Right lobe of liver (tissue), 6 donors: ENCODE measurements at places on chromosomes 1 and 21.

- H3K36me3 ChIP-seq, result no peaks in the 10 kb centered on the region
- H3K4me1 ChIP-seq, result no peaks in the 10 kb centered on the region
- no peak overlapping the region for H3K4me3 ChIP-seq
- no peak overlapping the region for H3K27ac ChIP-seq
- DNase-seq, result no peak
Measured at GRCh38 chr1:70617728-70618127, 206.7 kb downstream of the CTH start.

- H3K4me3 ChIP-seq, result no peak overlapping the region
- H3K27me3 ChIP-seq, result no peaks in the 10 kb centered on the region
- H3K4me1 ChIP-seq, result no peaks in the 10 kb centered on the region
- DNase-seq, result no peak
- no peak overlapping the region for H3K27ac ChIP-seq
Measured at GRCh38 chr1:181257117-181257516, 168.6 kb downstream of the IER5 start.

GRCh38 chr1:107264007-107264406, 123.2 kb downstream of the NTNG1 start:
- no peak overlapping the region for H3K27ac ChIP-seq
- no peaks in the 10 kb centered on the region for H3K27me3 ChIP-seq
- no peak for DNase-seq
- H3K4me1 ChIP-seq, result no peaks in the 10 kb centered on the region
- H3K36me3 ChIP-seq, result no peaks in the 10 kb centered on the region

DNA sequence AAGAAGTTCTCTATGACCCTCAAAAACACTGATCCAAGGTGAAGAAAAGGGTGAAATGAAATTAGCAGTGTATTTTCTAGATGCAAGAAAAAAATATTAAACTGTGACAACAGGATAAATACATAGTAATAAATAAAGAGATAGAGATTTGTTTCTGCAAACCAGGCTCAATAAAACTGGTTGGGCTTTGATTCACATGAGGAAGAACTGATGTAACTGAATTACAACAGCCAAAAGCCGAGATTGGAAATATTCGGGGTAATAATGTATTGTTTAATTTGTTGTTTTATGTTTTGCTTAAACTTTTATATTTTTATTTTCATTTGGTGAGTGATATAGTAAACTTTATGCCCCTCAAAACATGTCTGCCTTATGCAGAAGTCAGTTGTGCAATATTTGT, 285.0 kb downstream of the BRINP3 start:
- H3K27ac ChIP-seq, result no peak overlapping the region
- no peak for DNase-seq
- no peak overlapping the region for H3K4me3 ChIP-seq
- H3K36me3 ChIP-seq, result no peaks in the 10 kb centered on the region
- no peaks in the 10 kb centered on the region for H3K4me1 ChIP-seq

DNA sequence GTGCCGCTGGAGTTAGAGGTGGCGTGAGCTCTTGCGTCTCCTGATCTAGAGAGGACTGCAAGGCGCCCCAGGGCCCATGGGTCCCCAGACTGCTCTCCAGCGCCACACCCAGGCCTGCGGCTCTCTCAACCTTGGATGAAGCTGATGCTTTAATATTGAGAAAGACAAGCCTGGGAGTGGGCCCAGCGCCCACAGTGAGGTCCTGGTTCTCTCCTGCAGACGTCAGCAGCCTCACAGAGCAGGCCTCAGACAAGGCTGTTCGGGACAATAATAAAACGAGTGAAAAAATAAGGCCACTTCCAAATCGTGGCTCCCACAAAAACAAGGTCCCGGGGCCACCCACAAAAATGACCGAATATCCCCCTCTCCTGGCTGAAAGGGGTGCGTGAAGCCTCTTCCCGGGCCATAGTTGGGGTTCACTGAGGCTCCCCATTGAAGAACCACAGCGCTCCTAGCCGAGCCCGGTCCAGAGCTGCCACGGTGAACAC, 6.0 kb upstream of the DNMT3L start:
- DNase-seq, result no peak
- H3K4me3 ChIP-seq, result no peak overlapping the region
- no peaks in the 10 kb centered on the region for H3K4me1 ChIP-seq
